ENCODE measurements at places on chromosomes 16 and 17.

- no peak for DNase-seq
Observed at GRCh38 chr17:63960006-63960405, 12.7 kb downstream of the SCN4A start.

GRCh38 chr16:7487574-7488323 lies 155.1 kb downstream of the RBFOX1 start:
- DNase-seq: no peak

- no peak for DNase-seq
Observed at GRCh38 chr17:78953356-78954350, 26.1 kb downstream of the LGALS3BP start.

DNA sequence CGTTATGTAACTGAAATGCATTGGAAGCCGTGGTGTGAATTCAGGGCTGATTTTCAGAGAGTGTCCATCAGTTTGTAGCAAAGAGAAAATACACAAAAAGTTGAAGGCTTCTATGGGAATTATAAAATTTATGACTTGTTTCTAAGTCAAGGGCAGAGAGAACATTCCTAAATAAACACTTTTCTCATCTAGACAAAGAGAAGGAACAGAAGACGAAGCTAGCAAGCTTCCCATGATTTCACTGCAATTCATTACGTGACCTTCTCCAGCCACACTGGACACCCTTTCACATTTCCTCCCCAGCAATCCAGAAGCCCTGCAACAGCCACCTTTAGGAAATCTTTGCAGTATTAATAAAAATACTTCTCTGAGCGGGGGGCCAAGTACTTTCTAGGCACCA lies 67.8 kb downstream of the TMEM100 start:
- no peak for DNase-seq

- DNase-seq: no peak
Observed at GRCh38 chr16:17227278-17227677, 243.5 kb downstream of the XYLT1 start.

All from stimulated activated CD8-positive, alpha-beta memory T cell treated with anti-CD3 and anti-CD28 coated beads, Interleukin-2, amount 100 ng/mL, for 1 hour (primary cell).